ENCODE measurements at places on chromosomes 3 and 15. TPM values are rescaled to one million over a fixed set of nuclear protein-coding genes. Genes with fewer than 3 reads are reported as not detected.

The PCNP gene
- 25.9 TPM for polyA plus RNA-seq

The EEF1AKMT4 gene
- 7.3 TPM for polyA plus RNA-seq

The OR5K2 gene
- polyA plus RNA-seq = not detected

The TMCO5A gene
- not detected for polyA plus RNA-seq

The CSTA gene
- polyA plus RNA-seq = 0.70 TPM

The GOLGA8A gene
- polyA plus RNA-seq = 12.7 TPM

The CHST2 gene
- polyA plus RNA-seq = 0.38 TPM

The CYP1A2 gene
- polyA plus RNA-seq = not detected

The EIF2B5 gene
- polyA plus RNA-seq = 32.9 TPM

The UNC45A gene
- 93.8 TPM for polyA plus RNA-seq

The ZNF860 gene
- 0.32 TPM for polyA plus RNA-seq

The DCP1A gene
- polyA plus RNA-seq = 22.4 TPM

DNA sequence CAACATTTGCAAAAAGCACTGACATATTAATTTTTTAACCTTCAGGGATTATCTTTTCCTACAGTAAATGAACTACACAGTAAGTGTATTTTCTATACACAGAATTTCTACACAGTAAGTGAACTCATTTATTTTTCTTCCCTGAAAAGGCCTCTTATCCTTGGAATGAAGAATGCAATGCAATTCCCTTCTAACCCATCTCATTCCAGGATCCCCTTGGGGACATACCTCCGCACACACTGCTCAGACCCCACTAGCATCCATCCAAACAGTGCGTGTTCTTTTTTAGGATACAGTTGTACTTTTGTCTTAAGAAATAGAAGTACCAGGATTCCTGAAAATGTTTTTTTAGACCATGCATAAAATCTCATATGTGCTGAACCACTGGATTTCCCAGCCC, 152.8 kb downstream of the UACA start:
- DNase-seq = no peak

GRCh38 chr3:194136519-194137007, 615 bp downstream of the HES1 start:
- DNase-seq = no peak

DNA sequence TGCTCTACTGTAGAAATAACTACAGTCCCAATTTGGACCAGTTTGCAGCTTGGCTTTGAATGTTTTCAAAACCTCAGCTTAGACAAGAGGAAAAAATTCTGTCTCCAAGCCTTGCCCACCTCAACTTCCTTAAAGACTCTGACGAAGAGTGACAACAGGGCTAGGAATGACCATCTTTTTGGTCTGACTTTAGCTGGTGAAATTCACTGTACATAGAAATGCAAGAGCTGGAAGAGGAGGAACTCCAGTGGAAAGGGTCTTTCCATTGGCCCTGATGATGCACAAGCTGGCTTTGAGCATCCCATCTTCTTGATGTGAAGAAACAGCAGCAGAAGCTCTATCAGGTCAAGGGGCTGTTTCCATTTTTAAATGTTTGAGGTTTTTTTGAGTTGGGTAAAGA, 22.7 kb upstream of the SH3BP5 start:
- no peak for DNase-seq

GRCh38 chr3:194548346-194549321, 61.8 kb upstream of the ATP13A3 start:
- no peak for DNase-seq

- DNase-seq = no peak
Observed at GRCh38 chr3:37330466-37330865, 156.1 kb upstream of the LRRFIP2 start.

- no peak for DNase-seq
Observed at GRCh38 chr3:46614431-46614830, 2.1 kb downstream of the FAM240A start.

- DNase-seq = no peak
Observed at GRCh38 chr3:93961026-93961425, 12.7 kb downstream of the PROS1 start.

- DNase-seq = no peak
Observed at GRCh38 chr3:148036331-148036876, 627.2 kb downstream of the ZIC1 start.

DNA sequence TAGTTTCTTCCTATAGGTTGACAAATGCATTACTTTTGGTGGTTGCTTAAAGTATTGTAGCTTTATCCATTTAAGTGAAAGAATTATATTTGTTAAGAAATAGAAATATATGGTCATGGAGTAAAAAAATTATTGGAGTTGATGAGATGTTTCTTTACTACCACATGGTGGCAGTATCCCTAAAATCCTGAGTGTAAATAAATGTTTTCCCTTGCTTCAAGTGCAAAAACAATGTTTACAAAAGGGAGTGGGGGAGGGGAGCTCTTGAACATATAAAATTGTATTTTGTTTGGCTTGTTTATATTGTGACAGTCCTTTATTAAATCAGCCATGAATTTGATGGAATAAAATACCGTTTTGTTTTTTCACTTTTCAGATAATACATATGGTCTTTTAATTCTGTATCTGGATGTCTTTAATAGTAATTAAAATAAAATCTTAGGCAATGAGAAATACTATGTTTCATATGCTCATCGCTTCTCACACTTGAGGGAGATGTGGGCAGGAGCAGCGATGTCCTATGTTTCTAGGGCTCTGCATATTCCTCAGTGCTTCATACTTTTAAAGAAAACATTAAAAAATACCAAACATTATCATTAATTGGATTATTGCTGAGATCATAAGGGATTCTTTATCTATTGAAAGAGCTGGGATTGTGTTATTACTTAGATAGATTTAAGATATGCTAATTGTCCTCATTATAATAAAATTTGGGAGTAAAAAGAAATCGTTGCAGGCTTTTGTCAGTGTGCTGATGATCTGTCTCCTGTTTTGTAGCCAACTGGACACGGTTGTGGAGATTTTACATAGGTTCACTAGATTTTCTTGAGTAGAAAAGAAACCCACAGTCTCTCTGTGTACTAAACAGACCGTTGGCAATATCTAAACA, 349.7 kb downstream of the TUSC7 start:
- no peak for DNase-seq

GRCh38 chr3:67739851-67740250, 85.4 kb upstream of the SUCLG2 start:
- DNase-seq = no peak

DNA sequence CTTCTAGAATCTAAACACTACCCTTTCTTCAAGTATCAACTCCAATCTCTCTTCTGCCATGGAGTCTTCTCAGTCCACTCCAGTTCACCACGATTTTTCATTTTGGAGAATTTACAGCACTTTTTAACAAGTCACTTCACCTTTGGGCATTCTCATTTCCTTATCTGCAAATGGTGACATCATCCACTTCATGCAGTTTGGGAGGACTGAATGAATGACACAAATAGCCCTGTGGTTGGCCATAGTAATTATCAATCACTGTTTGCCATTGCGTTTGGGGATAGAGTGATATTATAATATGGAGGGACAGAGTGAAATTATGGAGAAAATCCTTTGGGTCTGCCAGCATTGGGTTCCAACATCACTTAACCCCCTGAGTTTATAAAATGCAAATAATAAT, 38.0 kb upstream of the TM4SF1 start:
- no peak for DNase-seq

- DNase-seq = no peak
Observed at GRCh38 chr3:111608383-111608782, 13.2 kb upstream of the ZBED2 start.

DNA sequence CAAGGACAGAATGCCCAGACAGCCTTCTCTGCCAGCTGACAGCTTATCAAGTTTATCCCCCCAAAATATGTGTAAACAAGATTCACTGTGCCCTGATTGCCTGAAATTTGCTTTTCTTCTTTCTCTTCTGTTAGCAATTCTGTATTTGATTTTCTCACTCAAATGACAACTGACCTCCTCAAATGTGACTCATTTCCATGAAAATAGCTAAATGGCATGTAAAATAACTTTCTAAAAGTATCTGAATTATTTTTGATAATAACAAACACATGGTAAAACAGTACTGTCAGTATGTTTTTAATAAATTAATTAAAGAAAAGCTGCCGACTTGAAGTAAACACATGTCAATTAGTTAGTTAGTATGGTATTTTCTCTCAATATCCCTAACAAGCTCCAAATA, 202.3 kb upstream of the STAC start:
- DNase-seq = no peak

DNA sequence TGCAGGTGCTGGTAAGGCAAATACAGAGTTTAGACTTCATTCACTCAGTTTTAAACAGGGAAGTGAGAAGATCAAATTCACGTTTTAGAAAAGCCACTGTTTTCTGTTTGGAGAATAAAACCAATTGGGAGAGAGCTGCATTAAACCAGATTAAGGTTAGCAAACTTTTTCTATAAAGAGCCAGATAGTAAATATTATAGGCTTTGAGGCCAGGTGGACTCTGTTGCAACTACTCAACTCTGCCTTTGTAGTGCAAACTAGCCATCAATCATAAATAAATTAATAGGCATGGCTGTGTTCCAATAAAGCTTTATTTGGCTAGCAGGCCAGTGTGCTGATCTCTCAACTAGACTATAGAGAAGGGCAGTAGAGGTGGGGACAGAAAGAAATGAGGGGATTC, 33.5 kb downstream of the SUCLG2 start:
- DNase-seq = no peak

DNA sequence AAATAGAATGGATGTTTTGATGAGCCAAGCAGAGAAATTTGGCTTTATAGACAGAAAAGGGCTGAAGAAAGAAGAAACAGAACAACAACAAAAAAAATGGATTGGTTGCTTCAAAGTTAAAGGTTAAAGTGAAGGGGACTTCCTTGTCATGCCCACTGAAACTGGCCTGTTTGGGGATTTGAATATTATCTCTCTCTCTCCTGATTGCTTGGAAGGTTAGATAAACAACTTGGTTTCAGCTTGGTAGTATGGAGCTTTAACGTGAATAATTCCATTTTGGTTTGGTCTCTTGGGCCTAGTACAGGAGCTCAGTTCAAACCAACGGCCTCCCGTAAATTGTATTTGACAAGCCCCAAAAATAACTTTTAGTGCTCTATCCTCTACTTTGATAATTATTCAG, 70.8 kb upstream of the MBNL1 start:
- no peak for DNase-seq

GRCh38 chr3:124895756-124896155, 8.6 kb upstream of the ITGB5 start:
- no peak for DNase-seq

- DNase-seq = no peak
Observed at GRCh38 chr15:78751602-78751979, 59.7 kb downstream of the ADAMTS7 start.

GRCh38 chr3:55157731-55158130, 229.9 kb upstream of the LRTM1 start:
- DNase-seq = no peak

DNA sequence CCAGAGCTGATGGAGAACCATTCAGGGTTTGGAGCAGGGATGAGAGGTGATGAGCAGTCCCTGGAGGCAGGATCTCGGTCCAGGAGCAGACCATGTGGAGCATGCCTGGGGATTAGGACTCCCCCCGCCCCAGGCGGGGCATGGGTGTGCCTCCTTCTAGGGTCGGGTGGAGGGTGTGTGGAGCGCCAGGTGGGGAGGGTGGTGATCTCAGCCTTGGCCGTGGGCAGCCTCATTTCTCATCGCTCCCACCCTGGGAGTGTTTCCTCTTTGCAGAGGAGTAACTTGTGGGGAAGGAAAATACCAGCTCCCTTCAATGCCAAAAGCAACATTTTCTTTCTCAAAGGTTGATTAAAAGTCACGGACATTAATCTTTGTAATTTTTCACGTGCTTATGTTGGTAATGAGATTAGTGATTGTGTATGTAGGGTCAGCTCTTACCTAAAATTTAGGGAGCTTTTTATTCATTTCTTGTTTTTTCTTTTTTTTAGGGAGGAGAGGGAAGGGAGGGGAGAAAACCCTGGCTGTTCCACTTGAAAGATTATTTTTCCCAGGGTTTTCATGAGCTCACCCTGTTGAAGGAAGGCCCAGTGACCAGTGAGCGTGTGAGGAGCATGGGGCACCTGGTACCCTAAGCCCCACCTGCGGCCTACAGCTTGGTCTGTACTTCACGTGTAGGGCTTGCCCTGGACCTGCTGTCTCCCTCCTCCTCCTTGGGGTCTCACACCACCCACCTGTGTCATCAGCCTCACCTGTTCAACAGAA, 11.0 kb downstream of the FBLN2 start:
- DNase-seq = no peak

GRCh38 chr15:40743921-40744814, 10.9 kb downstream of the RMDN3 start:
- no peak for DNase-seq

DNA sequence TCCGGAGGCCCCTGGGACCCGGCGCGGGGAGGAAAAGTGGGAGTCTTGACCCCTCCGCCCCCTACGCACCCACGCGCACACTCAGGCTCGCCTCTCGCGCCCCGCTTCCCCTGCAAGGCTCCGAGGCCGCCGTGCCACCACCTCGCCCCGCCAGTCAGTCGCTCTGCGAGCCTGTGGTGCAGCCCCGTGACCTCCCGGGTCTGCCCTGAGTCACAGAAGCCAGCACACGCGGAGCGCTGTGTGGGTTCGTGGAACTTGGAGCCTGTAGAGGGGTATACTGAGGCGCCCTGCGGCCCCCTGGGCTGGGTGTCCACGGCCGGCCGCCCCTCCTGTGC, 380 bp upstream of the ALS2CL start:
- DNase-seq = no peak

- DNase-seq = peak; percentile 16
Observed at GRCh38 chr3:158434412-158435038, 136.5 kb upstream of the MLF1 start.

DNA sequence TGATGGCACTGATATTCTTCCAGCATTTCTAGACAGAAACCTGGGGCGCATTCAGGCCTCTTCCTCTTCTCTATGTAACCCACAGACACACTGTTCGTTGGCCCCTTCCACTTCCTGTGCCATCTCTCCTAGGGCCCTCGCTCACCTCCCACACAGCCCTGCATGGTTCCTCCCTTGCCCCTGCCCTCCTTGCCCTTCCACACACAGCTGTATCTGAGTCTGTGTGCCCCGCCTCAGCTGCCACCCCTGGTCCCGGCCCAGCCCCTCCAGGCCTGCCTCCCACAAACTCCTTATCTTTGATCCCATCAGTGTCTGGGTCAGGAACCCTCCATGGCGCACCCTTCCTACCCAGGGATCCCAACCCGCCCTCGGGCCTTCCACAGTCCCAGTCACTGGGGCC, 37.9 kb downstream of the RAB6B start:
- DNase-seq = no peak

GRCh38 chr15:83289160-83289559, 4.7 kb upstream of the BNC1 start:
- no peak for DNase-seq

GRCh38 chr3:134079111-134079547, 49.4 kb upstream of the SLCO2A1 start:
- DNase-seq = no peak

- peak; percentile 69 for DNase-seq
Observed at GRCh38 chr15:71559098-71559497, 251.3 kb upstream of the NR2E3 start.

DNA sequence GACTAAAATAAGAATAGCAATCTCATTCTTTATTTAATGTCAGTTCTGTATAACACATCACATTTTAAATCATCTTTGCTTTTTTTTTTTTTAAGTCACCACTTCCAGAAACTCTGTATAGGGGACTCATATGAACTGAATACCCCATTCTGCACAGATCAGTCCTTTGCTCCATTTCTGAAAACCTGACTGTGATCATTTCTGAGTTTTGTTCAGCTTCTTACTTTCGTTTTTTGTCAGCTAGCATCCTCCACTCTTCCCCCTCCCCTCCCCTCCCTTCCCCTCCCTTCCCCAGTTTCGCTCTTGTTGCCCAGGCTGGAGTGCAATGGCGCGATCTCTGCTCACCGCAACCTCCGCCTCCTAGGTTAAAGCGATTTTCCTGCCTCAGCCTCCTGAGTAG, 49.8 kb upstream of the SGO1 start:
- DNase-seq = no peak

Data from BJ (cell line).